Right lobe of liver (tissue), 6 donors: ENCODE measurements at places on chromosomes 4 and X. TPM values are rescaled to one million over a fixed set of nuclear protein-coding genes. Genes with fewer than 3 reads are reported as not detected.
A peak's percentile ranks its signal among the peaks of the same experiment; 100 is the strongest.

DNA sequence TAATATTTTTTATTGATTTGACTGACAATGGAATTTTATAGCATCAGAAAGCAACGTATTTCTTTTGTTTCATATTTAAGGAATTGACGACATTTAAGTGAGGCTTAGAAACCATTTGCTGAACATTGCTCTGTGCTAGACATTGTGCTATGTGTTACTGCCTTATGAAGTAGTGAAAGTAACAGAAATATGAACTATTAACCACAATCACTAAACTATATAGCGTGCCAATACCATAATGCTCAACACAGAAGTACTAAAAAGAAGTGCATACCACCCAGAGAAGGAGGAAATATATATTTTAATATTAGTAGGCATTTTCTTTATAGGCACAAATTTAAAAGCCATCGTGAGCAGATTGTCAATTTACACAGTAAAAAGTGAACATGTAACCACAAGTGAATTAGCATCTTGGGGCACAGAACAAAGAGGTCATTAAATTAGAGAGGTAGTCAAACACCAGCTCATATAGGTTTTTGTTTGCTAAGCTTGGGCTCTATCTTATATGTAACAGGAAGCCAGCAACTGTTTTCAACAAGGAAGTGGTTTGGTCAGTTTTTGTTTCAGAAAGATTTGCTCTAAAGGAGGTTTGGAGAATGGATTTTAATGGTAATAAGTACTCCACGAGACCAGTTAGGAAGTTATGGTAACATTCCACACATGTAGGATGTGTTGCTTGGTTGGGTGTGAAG is 270.7 kb downstream of the GRXCR1 start:
- H3K4me3 ChIP-seq: no peak overlapping the region
- H3K27ac ChIP-seq: no peak overlapping the region
- no peak for DNase-seq
- no peaks in the 10 kb centered on the region for H3K4me1 ChIP-seq
- H3K27me3 ChIP-seq: no peaks in the 10 kb centered on the region
- no peaks in the 10 kb centered on the region for H3K36me3 ChIP-seq

TXK gene
- total RNA-seq: 1.5 TPM

GRCh38 chr4:25030277-25031076 is at the start of gene LGI2:
Gene LGI2 (minus strand): TSS chr4:25030946. CDS start chr4:25030693, 253 bp downstream.
- peak within 1 kb of the TSS; percentile 44 for H3K4me3 ChIP-seq
- no peaks in the 10 kb centered on the region for H3K36me3 ChIP-seq
- H3K27ac ChIP-seq: no peak within 1 kb of the TSS
- H3K4me1 ChIP-seq: no peaks in the 10 kb centered on the region

DNA sequence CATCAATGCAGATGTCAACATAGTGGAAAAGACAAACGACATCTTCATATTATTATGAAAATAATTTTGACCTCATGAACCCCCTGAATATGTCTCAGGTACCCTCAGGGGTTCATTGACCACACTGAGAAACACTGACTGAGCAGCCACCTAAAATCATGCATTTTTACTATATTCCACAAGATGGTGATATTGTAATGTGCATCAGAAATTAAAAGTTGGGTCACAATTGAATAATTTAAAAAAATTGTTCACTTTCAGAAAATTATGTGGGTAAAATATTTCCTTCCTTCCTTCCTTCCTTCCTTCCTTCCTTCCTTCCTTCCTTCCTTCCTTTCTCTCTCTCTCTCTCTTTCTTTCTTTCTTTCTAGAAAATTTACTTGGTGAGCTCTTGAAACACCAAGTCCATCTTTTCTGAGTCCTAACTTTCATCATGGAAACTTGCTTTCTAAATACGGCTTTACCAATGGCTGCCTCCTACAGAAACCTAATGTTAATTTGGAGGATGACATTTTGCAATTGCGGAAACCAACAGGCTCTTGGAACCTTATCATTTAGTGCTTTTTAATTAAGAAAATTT is 103.6 kb downstream of the RTL3 start:
- no peak overlapping the region for H3K4me3 ChIP-seq
- no peak for DNase-seq
- H3K27ac ChIP-seq: no peak overlapping the region
- H3K27me3 ChIP-seq: no peaks in the 10 kb centered on the region

- DNase-seq: no peak
- H3K27me3 ChIP-seq: no peaks in the 10 kb centered on the region
- no peaks in the 10 kb centered on the region for H3K36me3 ChIP-seq
- H3K4me3 ChIP-seq: no peak overlapping the region
These were observed 373.6 kb downstream of the FBXW7 start for GRCh38 chr4:152162331-152162697.

DNA sequence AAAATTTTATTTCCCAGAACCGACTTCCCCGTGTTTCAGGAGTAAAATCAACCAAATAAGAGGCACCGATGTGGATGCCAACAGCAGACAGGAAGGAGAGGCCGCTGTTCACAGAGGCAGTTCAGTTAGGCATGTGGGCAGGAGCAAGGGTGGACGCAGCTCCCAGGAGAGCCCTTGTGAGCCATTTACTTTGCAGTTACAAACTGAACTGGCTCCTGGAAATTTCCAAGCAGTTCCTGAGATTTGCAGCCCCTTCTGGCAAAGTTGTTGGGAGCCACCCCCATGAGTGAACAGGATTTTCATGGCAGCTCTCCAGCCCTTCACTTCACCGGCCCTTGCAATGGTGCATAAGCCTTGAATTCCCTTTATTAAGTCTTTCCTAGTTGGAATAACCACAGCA is 189.1 kb downstream of the AFAP1 start:
- H3K27me3 ChIP-seq: no peaks in the 10 kb centered on the region
- no peak overlapping the region for H3K27ac ChIP-seq
- DNase-seq: no peak
- no peak overlapping the region for H3K4me3 ChIP-seq
- no peaks in the 10 kb centered on the region for H3K4me1 ChIP-seq

RFC1 gene
- 24.7 TPM for total RNA-seq

DNA sequence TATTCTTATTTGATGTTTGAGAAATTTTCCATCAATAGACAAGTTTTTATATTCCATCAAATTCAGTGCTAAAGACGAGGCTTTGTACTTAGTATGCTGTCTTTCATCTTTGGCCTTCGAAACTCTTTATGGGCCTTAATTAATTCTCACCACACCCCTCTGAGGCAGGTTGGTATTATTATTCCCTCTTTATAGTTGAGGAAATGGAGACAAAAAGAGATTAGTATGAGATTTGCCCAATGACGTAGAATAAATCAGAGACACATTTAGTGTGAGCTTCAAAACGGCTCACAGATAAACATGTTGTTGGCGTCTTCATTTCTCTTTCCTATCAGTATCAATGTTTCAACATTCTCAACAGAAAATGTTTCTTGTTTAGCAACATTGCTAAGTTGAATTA is 35.9 kb upstream of the PTPN13 start:
- H3K4me3 ChIP-seq: no peak overlapping the region
- no peak for DNase-seq
- H3K27ac ChIP-seq: no peak overlapping the region
- H3K27me3 ChIP-seq: no peaks in the 10 kb centered on the region
- no peaks in the 10 kb centered on the region for H3K36me3 ChIP-seq

- no peak for DNase-seq
- no peak overlapping the region for H3K27ac ChIP-seq
- no peaks in the 10 kb centered on the region for H3K36me3 ChIP-seq
- no peak overlapping the region for H3K4me3 ChIP-seq
These were observed 901.8 kb downstream of the GLUD2 start for GRCh38 chrX:121949041-121949760.

DNA sequence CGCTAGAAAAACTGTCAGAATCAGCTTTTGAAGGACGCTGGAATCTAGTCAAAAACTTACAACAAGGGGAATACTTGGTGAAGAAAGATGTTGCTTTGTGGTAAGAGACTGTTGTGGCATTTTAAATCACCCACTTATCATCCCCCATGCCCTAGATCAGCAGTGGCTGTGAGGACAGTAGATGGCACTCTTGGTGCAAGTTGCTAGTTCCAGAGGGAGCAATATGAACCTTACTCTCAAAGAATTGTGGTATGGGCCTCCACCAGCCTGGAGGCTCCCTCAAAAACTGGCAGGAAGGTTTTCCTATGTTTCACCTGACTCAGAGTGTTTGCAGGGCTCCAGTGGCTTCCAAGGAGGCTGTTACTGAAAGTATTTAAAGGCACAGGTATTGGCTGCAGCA is 37.7 kb upstream of the SLC16A2 start:
- H3K27me3 ChIP-seq: no peaks in the 10 kb centered on the region
- H3K4me1 ChIP-seq: no peaks in the 10 kb centered on the region
- H3K36me3 ChIP-seq: no peaks in the 10 kb centered on the region
- no peak overlapping the region for H3K4me3 ChIP-seq

DNA sequence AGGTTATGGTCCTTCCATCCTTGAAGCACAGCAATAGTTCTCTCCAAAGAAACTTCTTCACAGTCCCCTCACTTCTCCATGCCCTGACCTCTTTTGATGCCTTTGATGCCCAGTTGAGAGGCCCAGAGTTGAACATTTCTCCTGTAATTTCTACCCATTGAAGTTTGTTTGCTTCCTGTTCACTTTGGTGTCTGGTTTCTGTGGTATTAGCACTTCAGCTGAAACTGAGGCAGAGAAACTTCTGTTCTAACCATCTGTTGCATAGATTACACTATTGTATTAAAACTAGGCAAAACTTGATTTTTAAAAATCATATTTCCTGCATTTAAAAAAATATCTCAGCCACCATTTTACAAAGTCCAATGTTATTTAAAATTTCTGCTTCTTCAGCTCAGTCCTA is 89.8 kb upstream of the ADGRG2 start:
- DNase-seq: no peak
- no peak overlapping the region for H3K27ac ChIP-seq
- no peaks in the 10 kb centered on the region for H3K36me3 ChIP-seq
- no peak overlapping the region for H3K4me3 ChIP-seq

DNA sequence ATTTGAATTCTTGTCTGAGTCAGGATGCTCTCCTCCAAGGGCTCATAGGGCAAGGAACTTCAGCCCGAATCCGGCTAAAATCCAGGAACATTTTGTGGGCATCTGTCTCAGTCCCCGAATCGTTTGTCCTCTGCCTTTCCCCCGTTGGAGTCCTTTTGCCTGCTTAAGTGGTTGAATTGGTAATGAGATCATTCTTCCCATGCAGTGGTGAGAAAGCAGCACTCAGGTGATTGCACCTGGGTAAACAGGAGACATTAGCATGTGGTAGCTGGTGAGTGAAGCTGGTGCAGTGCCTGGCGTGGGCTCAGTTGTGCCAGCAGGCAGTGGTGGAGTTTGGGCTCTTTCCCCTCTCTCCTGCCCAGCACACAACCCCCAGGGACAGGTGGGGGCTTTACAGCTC is 61.9 kb upstream of the MTM1 start:
- no peaks in the 10 kb centered on the region for H3K4me1 ChIP-seq
- H3K36me3 ChIP-seq: no peaks in the 10 kb centered on the region
- H3K27ac ChIP-seq: peak overlapping the region; percentile 28
- no peak for DNase-seq
- H3K27me3 ChIP-seq: no peaks in the 10 kb centered on the region
- no peak overlapping the region for H3K4me3 ChIP-seq

DNA sequence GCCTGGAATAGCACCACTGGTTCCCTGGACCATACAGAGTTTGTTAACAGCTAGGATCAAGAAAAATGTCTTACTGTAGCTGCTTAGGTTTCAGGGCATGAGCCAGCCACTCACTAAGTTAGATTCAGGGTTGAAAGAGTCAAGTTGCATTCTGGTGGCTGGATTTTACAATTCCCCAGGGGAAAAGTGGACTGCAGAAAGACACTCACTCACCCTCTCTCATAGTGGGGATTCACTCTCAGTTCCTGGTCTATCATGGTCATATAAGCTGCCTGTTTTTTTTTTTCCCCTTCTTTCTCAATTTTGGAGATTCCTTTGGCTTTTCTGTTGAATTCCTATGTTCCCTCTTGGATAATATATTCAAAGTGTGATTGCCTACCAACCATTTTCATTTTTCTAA is 744.2 kb upstream of the GRIA3 start:
- no peaks in the 10 kb centered on the region for H3K27me3 ChIP-seq
- H3K4me3 ChIP-seq: no peak overlapping the region
- no peak overlapping the region for H3K27ac ChIP-seq
- no peaks in the 10 kb centered on the region for H3K4me1 ChIP-seq
- H3K36me3 ChIP-seq: no peaks in the 10 kb centered on the region

GAGE12F gene
- total RNA-seq: not detected

DNA sequence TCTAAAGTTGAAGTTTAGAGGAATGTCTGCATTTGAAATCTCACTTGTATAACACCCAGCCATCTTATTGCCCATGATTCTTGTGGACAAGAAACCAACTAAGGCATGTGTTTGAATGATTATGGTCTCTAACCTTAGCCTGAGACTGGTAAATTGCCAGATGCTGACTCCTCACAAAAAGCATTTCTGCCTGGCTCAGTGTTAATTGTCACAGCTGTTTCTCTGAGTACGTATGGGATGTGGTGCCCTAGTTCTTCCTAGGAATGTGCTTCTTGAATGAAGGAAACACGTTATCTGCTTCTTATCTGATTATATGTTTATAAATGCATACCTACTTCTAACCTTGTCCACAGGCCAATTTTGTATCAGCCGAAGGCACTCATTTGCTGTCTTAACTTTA is 63.1 kb upstream of the NDP start:
- H3K4me1 ChIP-seq: no peaks in the 10 kb centered on the region
- no peak overlapping the region for H3K4me3 ChIP-seq
- H3K36me3 ChIP-seq: no peaks in the 10 kb centered on the region
- H3K27me3 ChIP-seq: no peaks in the 10 kb centered on the region

CT45A2 gene
- total RNA-seq: not detected

LONRF3 gene
- total RNA-seq: 13.5 TPM

ASB5 gene
- total RNA-seq: not detected

SCRG1 gene
- not detected for total RNA-seq

MAOB gene
- total RNA-seq: 101 TPM

SFRP2 gene
- total RNA-seq: not detected

ARHGEF38 gene
- 0.55 TPM for total RNA-seq

DNA sequence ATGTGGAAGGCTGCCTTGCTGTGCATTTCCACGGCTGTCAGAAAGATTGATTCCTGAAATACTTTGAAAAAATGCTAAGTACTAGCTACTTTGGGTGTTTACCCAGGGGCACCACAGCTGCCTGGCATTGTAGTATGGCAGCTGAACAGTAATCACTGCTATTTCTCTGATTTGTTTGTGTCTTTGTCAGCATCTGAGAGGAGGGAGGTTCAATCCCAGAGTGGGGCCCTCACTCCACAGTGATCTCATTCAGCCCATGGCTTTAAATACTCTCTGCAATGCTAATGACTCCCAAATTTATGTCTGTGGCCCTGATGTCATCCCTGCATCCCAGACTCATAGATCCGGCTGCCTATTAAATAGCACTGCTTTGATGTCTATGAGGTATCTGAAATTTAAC is 575.3 kb upstream of the MAGEB2 start:
- DNase-seq: no peak
- no peaks in the 10 kb centered on the region for H3K4me1 ChIP-seq
- no peak overlapping the region for H3K4me3 ChIP-seq
- H3K27ac ChIP-seq: no peak overlapping the region
- H3K36me3 ChIP-seq: no peaks in the 10 kb centered on the region

GRCh38 chr4:120691106-120691505 is 231.4 kb downstream of the PRDM5 start:
- no peaks in the 10 kb centered on the region for H3K36me3 ChIP-seq
- no peaks in the 10 kb centered on the region for H3K27me3 ChIP-seq
- no peaks in the 10 kb centered on the region for H3K4me1 ChIP-seq
- DNase-seq: no peak
- H3K4me3 ChIP-seq: no peak overlapping the region
